ENCODE measurements at places on chromosomes 3 and 15.

DNA sequence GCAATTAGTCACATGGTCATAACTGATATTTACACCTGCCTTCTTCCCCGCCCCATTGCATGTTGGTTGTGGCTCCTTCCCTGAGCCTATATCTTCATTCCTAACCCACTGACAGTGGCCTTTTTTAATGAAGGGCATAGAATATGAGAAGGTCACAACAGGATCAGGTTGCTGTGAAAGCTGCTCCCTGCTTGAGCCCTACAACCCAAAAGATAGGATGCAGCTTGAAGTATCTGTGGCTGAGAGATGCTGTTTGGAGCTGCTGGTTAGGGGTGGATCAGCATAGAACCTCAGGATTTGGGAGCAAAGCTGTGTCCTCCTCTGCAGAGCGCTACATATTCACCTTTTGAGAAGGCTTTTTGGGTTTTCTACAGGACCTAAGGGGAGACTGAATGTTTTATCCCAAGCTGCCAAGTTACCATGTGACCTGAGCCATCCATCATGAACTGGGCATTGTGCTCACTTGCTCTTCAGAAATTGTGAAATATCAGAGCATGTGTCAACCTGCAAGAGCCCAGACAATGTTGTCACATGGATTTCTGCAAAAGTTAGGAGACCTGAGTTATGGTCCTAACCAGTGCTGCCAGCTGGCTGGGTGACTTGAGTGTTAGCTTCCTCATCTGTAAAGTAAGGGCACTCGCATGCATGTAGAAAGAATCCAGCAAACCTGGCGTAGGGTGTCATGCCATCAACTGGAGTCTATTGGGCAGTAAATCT lies 49.8 kb upstream of the ARL8B start:
- H3K4me1 ChIP-seq: no peaks in the 10 kb centered on the region
- no peak for DNase-seq
- H3K4me3 ChIP-seq: no peak overlapping the region
- no peak overlapping the region for H3K27ac ChIP-seq

DNA sequence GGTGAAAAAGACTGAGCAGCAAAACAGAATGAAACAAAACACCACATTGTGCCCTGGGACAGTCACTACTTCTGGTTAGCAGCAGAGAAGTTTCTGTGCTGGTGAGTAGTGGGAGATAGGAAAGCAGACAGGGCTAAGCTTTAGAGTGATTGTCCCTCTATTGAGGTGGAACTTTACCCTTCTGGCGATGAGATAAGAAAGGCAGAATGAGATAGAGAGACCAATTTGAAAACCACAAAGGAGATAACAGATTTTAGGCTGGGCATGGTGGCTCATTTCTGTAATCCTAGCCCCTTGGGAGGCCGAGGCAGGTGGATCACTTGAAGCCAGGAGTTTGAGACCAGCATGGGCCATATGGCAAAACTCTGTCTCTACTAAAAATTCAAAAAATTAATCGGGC lies 208.5 kb downstream of the TBL1XR1 start:
- H3K36me3 ChIP-seq: no peaks in the 10 kb centered on the region
- no peak overlapping the region for H3K27ac ChIP-seq
- H3K4me1 ChIP-seq: peaks cover 4% of the 10 kb centered on the region
- no peaks in the 10 kb centered on the region for H3K27me3 ChIP-seq
- DNase-seq: no peak

GRCh38 chr3:21551019-21551418 lies 200.0 kb downstream of the ZNF385D start:
- no peak overlapping the region for H3K4me3 ChIP-seq
- no peaks in the 10 kb centered on the region for H3K4me1 ChIP-seq
- H3K27me3 ChIP-seq: no peaks in the 10 kb centered on the region

GRCh38 chr3:154193000-154193615 lies 71.9 kb downstream of the ARHGEF26 start:
- peaks cover 15% of the 10 kb centered on the region for H3K36me3 ChIP-seq
- no peak overlapping the region for H3K27ac ChIP-seq
- H3K4me1 ChIP-seq: no peaks in the 10 kb centered on the region
- no peak for DNase-seq

GRCh38 chr3:73669260-73669659 lies 44.5 kb upstream of the PDZRN3 start:
- no peaks in the 10 kb centered on the region for H3K27me3 ChIP-seq
- no peak overlapping the region for H3K4me3 ChIP-seq
- H3K36me3 ChIP-seq: no peaks in the 10 kb centered on the region
- peaks cover 2% of the 10 kb centered on the region for H3K4me1 ChIP-seq
- no peak for DNase-seq
- H3K27ac ChIP-seq: no peak overlapping the region

DNA sequence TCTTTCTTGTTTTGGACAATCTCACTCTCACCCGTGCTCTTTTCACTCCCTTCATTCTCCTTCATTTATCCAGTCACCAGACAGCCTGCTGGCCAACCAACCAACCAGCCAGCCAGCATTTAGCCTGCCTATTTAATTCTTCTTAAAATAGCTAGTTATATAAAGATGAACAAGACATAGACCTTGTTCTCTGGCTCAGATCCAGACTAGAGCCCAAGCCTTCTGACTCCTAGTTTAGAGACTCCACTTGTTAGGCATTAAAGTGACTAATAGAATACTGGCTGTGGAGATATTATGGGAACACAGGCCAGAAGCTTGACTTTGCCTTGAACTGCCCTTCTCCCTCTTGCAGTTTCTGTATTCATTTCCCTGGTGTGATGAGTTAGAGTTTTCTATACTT lies 215.3 kb upstream of the THRB start:
- peak; percentile 27 for DNase-seq
- peaks cover 7% of the 10 kb centered on the region for H3K27me3 ChIP-seq
- H3K36me3 ChIP-seq: no peaks in the 10 kb centered on the region

Data from large intestine (tissue), 12 donors.